GM23248 (cell line): ENCODE measurements at places on chromosomes 12 and 14. TPM values are rescaled to one million over a fixed set of nuclear protein-coding genes. Genes with fewer than 3 reads are reported as not detected.

Gene VSIG10
- 11.6 and 40.1 TPM in 2 replicates for total RNA-seq

DNA sequence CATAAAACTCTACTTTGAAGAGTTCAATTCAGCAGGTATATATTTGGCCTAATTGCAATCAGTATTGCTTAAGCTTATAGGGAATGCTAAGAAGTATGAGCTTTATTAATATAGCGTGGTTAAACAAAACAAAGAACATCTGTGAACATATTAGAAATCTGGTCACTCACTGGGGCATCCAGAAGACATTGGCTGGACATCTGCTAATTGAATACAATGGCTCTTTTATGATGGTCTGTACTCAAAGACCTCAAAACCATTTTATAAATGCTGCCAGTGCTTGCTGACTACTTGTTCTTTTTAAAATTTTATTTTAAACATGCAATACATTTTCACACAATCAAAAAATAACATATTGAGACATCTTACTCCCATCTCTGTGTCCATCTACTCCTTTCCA is 173.0 kb downstream of the STXBP6 start:
- DNase-seq = no peak

DNA sequence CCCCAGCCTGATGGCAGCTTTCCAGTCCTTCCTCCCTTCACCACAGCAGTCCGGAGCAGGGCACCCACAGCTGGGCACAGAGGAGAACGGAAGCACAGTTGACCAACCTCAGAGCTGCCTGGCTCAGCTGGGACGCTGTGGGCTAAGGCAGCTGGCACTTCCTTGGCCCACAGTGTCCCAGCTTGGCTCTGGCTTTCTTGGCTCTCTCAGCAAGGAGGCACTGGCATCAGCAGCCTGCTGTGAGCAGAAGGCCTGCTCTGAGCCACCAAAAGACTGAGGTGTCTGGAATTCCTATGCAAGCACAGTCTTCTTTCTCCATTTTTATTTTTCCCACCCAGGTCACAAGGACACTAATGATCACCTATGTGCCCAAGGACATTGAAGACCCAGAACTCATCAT is 32.6 kb downstream of the NGB start:
- no peak for DNase-seq

DNA sequence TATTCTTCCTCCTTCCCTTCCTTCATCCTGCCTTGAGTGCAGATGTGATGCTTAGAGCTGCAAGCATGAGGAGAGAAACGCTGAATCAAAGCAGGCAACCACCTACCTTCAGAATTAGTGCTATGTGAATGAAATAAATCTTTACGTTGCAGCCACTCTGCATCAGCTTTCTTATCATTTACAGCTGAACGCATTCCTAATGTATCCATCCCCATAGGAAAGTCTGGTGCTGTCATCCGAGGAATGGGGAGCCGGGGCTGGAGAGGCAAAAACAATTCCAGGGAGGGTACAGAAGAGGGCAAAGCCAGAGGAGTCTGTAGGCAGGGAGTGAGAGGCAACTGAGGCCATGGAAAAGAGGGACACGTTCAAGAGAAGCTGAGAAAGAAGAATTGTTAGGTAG is 90.0 kb downstream of the GCH1 start:
- no peak for DNase-seq
